ACHN (cell line): ENCODE measurements at places on chromosomes 3 and 15.
A peak's percentile ranks its signal among the peaks of the same experiment; 100 is the strongest.

- DNase-seq = no peak
Observed at GRCh38 chr15:41891226-41891625, 2.6 kb downstream of the SPTBN5 start.

- DNase-seq = no peak
Observed at GRCh38 chr3:48945432-48945831, 26.8 kb downstream of the ARIH2 start.

- DNase-seq = no peak
Observed at GRCh38 chr15:41714291-41714690, 54.1 kb downstream of the MGA start.

- no peak for DNase-seq
Observed at GRCh38 chr3:176447369-176447768, 749.9 kb downstream of the TBL1XR1 start.

DNA sequence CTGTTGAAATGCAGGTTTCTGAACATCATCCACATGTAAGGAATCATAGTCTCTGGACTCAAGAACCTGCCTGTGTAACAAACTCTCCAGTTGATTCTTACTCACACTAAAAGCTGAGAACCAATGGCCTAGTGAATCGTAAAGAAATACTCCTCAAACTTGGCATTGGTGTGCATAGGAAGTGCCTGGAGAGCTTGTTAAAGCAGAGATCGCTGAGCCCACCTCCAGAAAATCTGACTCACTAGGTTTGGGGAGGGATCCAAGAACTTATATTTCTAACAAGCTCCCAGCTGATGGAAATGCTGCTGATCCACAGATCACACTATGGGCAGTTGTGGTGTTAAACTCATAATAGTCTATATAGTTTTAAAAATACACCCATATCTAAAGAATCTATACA lies 55.8 kb upstream of the LMCD1 start:
- DNase-seq = peak; percentile 72

DNA sequence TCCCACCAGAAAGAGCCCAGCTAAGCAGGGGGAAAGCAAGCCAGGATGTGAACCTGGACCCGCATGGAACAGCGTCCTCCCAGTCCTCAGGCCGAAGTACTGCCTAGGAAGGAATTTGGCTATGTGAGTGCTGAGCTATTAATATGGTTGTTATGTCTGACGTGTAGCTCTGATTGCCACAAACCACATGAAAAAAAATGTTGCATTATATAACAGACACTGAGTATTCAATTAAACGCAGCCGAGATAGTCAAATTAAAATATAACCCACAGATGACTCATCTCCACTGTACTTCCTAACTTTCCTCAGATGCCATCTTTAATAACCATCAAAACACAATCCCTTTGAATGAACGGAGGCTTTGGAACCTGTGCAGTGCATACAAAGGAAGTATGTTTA lies 111.1 kb downstream of the GABRB3 start:
- no peak for DNase-seq

- no peak for DNase-seq
Observed at GRCh38 chr15:78204351-78205309, 29.7 kb downstream of the ACSBG1 start.

DNA sequence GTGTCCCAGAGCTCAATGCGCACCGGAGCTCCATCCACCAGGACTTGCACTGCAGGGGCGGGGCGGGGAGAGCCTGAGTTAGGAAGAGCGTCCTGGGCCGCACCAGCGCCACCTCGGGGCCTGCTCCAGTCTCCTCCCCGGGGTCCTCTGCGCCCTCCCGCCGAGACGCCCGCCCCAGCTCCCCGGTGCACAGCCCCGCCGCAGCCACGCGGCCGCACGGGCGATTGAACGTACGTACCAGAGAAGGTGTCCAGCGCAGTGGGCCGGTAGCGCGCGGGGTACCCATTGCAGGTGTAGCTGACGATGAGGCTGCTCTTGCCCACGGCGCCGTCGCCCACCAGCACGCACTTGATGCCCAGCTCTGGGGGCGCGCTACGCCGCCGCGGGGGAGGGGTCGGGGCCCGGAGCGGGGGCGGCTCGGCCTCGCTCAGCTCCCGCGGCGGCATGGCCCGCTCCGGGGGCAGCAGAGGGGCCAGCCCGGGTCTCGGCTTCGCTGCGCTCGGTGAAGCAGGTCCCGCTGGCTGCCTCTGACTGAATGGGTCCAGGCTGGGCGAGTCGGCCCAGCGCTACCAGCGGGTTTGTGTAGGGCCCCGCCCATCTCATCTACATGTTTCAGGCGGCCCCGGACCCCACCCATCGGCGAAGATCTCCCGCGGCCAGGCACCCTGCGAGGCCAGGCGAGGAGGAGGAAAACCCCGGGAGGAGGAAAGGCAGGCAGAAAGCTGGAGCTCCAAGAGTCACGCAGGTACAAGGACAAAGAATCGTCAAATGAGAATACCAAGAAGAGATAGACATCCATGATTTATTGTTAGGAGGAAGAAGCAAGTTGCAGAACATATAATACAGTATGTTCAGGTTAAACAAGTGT lies at the start of gene RHOV:
RHOV (minus strand) TSS at position 541 of the 868 bp plus-strand sequence; CDS start at position 446, 95 bp downstream.
- DNase-seq = peak; percentile 80

- DNase-seq = no peak
Observed at GRCh38 chr3:47641739-47642138, 63.1 kb upstream of the CSPG5 start.
